ENCODE measurements at places on chromosomes 11 and 22.

DNA sequence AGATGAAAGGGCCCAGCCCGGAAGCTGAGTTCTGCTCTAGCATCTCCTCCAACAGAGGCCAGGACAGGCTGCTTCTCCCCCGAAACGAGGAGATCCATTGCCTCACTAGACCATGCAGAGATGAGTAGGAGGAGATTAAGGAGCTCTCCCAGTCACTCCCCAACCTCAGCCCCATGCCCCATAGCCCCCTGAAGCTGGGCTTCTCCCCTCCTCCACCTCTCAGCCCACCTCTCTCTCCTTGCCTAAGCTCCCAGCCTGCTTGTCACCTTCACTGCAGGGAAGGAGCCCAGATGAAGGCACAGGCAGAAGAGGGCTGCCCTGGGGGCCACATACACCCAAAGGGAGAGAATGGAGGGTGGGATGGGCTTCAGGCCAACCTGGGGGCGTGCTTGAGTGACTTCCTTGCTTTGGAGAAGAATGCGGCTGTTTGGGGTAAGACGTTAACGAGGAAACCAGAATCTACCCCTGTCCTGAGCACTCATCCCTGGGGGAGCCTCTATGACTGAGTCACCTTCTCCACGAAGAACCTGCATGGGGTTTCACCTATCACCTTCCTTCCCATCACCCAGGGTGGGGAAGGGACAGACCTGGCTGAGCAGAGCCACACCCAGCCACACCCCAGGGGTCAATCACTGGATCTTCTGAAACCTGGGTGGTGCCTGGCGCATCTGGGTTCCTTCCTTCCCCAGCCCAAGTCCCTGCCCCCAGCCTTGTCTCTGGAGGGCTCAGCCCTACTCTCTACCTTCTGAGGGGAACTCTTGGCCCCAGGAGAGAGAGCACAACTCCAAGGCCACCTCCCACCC is 11.6 kb upstream of the GNAZ start:
- DNase-seq = peak; percentile 3

GRCh38 chr11:117381481-117382387 is 54.1 kb downstream of the CEP164 start:
- no peak for DNase-seq

GRCh38 chr11:72227316-72228228 is 3.0 kb downstream of the INPPL1 start:
- peak; percentile 5 for DNase-seq

DNA sequence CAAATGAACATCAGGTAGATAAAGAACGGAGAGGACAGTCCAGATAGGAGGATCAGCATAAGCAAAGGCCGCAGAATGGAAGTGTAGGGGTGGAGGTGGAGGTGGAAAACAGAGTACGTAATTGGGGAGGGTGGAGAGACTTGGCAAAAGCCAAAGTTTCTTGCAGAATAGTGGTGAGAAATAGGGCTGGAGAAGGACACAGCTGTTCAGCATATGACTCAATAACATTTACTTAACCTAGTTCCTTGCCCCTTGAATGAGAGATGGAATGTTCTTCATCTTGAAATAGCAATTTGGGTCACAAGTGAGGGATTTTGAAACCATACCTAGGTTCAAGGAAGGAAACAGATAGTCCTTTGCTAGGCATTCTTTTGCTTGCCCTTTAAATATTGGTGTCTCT is 235.9 kb upstream of the ARHGAP20 start:
- no peak for DNase-seq

DNA sequence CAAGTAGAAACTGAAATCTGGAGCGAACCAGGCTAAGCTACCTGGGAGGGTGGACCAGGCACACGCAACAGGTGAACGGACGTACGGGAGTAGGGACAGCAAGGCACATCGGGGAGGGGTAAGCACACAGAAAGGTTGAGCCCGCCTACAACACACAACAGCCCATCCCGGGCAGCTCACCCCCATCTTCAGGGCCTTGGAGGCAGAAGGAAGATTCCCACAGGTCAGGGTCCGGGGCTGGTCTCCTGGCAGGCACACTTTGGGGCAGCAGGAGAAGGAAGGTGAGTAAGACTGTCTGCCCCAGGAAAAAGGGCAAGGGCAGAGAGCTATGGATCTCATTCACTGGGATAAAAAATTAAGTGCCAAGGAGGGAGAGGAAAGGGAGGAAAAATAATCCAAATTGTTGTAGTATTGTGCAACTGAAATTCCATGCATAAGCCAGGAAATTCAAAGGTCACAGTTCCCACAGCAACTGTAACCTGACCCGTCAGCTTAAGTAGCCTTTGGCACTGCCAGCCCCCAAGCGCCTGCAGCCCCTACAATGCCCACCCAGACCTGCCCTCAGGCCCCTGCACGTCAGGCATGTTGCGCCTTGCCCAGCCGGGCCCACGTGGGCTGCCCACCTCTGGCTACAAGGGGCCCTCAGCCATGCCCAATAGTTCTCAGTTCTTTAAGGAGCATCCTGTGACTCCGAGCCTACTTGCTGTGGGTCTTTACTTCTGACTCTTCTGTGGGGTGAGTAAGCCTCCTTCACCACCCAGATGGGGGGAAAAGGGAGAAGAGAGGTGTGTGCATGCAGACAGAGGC is 51.8 kb downstream of the MICAL3 start:
- DNase-seq = no peak

DNA sequence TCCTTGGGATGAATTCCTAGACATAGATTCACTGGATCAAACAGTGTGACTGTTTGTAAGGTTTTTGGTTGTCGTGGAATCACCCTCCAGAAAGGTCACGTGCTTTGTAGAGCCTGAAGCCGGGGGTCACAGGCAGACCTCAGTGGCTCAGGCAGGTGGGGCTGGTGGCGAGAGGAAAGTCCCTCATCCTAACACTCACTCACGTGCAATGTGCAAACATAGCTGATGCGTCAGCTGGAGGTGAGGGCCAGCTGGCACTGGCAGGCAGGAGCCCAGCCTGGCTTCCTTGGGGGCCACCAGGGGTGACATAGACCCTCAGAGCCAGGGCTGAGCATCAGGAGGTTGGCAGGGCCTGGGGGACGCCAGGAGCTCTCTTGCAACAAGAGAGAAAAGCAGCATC is 90.0 kb downstream of the ARHGAP8 start:
- no peak for DNase-seq

DNA sequence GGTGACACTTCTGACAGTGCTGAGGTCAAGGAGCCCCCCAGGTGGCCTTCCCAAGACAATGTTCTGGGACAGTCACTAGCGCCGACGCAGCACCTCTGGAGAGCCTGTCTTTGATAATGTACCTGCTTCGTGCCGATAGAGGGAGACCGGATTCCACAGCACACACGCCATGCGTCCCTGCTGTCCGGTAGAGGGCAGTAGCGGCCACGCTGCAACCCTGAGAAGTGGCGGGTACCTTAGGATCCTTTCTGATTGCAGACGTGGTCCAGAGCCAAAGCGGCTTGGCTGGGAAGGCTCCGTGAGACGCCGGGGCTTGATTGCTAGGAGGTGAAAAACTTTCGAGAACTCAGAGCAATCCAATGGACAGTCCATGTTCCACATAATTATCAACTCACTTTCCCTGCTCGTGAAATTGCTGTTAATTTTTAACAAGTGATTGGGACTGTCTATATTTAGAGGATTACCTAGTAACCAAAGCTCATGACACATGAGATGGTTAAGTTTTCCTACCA is 11.4 kb upstream of the BARX2 start:
- peak; percentile 92 for DNase-seq

DNA sequence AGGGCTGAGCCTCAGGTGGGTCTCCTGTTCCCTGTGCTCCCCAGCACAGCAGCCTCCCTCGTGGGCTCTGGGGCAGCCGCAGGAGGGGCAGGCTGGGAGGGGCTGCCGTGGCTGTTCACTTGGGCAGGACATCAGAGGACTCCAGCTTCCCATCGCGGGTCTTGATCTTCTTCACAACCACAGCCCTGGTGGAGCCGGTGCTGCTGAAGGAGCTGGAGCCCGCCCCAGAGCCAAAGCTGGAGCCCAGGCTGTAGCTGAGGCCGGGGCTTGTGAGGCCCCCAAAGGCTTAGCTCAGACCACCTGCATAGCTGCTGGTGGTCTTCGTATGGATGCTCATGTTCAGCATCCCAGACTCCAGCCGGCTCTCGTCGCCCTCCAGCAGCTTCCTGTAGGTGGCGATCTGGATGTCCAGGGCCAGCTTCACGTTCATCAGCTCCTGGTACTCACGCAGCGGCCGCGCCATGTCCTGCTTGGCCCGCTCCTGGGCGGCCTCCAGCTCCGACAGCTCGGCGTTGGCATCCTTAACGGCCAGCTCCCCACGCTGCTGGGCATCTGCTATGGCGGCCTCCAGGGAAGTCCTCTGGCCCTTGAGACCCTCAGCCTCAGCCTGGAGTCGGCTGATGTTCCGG is 126.1 kb downstream of the NECTIN1 start:
- DNase-seq = no peak

- peak; percentile 62 for DNase-seq
Measured at GRCh38 chr11:59802639-59803176, 7.9 kb downstream of the MRPL16 start.

- DNase-seq = no peak
Measured at GRCh38 chr11:61194981-61195695, 8.2 kb upstream of the PGA3 start.

DNA sequence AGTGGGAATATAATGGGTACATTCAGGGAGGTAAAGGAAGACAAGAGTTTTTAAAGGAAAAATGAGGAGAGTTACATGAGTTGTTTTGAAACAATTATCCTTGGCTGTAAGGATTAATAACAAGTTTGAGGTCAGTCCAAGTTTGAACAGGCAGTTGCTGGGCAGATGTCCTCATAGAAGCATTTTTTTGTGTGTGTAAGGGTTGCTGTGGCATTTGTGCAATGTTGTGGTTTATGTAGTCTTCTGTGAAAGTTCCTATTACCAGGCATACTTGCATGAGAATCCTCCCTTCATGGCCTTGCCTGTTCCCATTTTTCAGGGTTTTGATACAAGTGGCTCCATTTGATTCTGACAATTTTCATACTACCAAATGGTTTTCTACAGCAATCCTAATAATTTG is 400.2 kb downstream of the KCNA4 start:
- DNase-seq = no peak

- no peak for DNase-seq
Measured at GRCh38 chr11:58837707-58838388, 6.7 kb downstream of the GLYATL2 start.

DNA sequence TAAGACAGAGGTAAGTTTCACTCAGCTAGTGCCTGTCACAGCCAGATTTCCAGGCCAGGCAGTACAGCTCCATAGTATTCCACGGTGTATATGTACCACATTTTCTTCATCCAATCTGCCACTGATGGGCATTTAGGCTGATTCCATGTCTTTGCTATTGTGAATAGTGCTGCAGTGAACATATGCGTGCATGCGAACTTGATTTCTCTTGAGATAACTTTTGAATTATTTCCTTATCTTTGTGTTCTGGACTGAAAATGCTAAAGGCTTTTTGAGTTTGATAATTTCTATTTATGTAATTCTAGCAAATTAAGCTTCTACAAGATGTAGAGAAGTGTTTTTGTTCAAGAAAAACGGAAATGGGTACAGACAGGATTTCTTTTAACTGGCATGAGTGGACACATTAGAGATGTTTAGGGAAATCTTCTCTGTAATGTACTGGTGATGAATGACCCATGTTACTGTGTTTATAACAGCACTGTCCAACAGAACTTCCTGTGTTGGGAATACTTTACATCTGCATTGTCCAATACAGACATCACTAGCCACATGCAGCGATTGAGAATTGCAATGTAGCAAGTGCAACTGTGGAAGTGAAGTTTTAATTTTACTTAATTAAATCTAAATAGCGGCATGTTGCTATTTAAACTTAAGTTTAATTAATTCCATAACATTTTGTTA is 151.3 kb downstream of the CADM1 start:
- no peak for DNase-seq

- DNase-seq = peak; percentile 45
Measured at GRCh38 chr11:95595973-95596489, 193.6 kb downstream of the FAM76B start.

- DNase-seq = no peak
Measured at GRCh38 chr11:199004-199581, 6.2 kb downstream of the SCGB1C1 start.

- peak; percentile 63 for DNase-seq
Measured at GRCh38 chr22:42080287-42080686, 787 bp downstream of the SMDT1 start.

- DNase-seq = no peak
Measured at GRCh38 chr11:66636411-66636810, 2.1 kb upstream of the RBM4 start.

- DNase-seq = peak; percentile 78
Measured at GRCh38 chr22:46367707-46368191, 32.2 kb downstream of the TRMU start.

DNA sequence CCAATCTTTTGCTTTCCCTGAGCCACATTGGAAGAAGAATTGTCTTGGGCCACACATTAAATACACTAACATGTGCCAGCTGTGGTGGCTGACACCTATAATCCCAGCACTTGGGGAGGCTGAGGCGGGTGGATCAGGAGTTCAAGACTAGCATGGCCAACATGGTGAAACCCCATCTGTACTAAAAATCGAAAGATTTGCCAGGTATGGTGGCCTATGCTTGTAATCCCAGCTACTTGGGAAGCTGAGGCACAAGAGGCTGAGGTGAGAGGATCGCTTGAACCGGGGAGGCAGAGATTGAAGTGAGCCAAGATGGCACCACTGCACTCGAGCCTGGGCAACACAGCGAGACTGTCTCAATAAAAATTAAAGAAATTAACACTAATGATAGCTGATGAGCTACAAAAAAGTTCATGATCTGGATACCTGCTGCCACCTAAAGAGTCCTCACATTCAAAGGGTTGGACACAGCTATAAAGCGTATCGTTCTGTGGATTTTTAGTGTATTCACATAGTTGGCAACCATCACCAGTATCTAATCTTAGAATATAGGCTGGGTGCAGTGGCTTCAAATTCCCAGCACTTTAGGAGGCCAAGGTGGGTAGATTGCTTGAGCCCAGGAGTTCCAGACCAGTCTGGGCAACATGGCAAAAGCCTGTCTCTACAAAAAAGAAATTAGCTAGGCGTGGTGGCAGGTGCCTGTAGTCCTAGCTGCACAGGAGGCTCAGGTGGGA is 3.4 kb upstream of the LDHC start:
- no peak for DNase-seq

DNA sequence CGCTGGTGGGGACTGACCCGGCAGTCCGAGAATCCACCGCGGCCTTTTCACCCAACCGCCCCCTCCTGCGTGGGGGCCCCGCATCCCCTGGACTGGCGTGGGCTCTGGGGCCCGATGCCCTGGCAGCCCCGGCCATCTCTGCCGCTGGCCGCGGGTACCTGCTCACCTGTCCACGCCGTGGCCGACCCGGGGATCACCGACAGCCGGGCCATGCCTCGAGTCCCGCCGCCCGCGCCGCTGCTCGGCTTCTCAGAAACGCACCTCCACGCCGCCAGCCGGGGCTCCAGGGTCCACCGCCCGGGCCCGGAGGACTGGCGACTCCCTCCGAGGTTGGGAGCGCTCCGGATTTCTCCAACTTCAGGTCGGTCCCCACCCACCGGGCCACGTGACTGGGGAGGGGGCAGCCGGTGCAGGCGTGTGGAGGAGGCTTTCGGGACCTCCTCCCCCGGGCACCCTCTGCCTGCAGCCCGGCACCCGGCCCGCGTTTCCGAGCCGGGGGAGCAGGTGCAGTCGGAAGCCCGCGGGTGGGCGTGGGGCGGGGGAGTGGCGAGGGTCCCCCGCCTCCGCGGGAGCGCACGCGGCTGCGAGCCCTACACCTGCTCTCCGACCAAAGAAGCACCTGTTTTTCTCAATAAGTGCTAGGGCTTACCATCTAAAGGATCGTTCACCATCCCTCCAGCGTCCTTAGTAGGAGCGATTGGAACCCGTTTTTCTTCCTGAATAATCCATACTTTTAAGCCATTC is 554 bp upstream of the NRIP3 start:
- peak; percentile 32 for DNase-seq
